ENCODE measurements at places on chromosomes 16 and 17.

GRCh38 chr17:17710728-17711541 lies 29.7 kb downstream of the RAI1 start:
- peak; percentile 69 for DNase-seq

DNA sequence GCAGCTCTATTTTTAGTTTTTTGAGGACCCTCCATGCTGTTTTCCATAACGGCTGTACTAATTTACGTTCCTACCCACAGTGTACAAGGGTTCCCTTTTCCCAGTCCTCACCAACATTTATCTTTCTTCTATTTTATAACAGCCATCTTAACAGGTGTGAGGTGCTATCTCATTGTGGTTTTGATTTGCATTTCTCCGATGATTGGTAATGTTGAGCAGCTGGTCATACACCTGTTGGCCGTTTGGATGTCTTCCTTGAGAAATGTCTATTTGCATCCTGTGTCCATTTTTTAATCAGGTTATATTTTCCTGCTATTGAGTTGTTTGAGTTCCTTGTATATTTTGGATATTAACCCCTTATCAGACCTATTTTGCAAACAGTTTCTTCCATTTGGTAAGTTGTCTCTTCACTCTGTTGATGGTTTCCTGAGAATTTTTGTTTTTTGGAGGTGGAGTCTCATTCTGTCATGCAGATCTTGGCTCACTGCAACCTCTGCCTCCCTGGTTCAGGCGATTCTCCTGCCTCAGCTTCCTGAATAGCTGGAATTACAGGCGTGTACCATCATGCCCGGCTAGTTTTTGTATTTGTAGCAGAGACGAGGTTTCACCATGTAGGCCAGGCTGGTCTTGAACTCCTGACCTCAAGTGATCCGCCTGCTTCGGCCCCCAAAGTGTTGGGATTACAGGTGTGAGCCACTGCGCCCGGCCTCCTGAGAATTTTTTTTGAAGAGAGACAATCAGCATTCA lies 279.6 kb downstream of the SNX29 start:
- DNase-seq, result no peak

GRCh38 chr17:15298176-15298575 lies 33.0 kb upstream of the PMP22 start:
- no peak for DNase-seq

DNA sequence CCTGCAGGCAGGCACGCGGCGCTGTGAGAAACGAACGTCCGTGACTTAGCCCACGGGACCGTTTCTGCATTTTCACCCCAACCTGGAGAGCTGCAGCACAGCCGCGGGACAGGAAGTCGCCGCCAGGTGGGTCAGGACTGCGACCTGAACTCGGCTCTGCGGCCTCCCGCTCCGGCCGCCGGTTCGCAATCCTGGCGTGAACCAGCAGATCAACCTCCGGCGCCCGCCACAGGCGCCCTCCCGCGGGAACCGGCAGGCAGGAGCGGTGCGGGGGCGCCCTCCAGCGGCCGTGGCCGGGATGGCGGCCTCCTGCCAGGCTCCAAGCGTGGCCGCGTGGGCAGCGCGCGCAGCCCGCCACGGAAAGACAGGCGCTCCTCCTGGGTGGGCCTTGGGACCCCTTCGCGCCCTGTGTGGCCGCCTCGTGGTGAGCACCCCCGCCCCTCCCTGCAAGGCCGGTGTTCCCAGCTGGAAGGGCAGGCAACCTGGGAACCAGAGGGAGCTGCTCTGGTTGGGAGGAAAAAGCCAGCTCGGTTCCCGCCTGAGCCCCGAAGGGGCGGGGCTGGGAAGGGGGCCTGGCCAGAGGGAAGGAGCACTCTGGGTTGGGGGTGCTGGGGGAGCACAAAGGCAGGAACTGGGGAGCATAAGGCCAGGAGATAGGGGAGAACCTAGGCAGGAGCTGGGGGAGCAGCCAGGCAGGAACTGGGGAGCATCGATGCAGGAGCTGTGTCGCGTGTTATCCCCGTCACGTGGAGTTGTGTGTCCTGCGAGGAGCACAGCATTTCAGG lies 28.2 kb downstream of the ACTG1 start:
- peak; percentile 90 for DNase-seq

- DNase-seq, result peak; percentile 87
These were observed 2.9 kb downstream of the GNAO1 start for GRCh38 chr16:56193951-56194726.

DNA sequence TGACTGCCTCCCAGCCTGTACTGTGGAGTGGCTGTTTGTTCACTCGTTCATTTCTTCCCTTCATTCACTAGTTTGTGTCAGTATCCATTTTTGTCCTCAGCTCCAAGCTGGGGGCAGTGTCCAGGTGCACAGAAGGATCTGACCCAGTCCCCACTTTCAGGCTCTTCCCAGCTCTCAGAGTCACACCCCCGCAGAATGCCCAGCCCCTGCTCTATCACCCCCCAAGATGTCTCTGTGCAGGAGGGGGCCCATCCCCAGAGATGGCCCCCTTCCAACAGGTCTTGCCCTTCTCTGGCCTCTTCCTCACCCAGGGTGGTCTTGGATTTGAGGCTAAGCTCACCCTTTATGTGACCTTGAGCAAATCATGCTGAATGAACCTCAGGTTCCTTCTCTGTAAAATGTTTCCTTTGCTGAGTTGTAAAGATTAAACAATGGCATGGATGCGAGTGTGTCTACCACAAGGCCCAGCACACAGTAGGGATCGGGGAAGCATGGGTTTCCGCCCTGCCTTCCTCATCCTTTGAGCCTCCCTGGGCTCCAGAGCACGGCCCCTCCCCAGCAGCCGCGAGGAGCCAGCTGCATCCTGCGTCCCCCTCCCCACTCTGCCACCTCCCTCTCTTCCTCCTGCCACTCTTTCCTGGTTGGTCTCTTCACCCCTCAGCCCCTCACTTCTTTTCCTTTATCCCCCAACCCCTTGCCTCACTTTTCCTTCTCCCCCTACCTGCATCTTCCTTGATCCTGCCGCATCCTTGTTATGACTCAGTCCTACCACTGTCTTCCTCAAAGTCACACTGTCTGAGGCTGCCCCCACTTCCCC lies 2.8 kb downstream of the FBXL19 start:
- DNase-seq, result no peak

DNA sequence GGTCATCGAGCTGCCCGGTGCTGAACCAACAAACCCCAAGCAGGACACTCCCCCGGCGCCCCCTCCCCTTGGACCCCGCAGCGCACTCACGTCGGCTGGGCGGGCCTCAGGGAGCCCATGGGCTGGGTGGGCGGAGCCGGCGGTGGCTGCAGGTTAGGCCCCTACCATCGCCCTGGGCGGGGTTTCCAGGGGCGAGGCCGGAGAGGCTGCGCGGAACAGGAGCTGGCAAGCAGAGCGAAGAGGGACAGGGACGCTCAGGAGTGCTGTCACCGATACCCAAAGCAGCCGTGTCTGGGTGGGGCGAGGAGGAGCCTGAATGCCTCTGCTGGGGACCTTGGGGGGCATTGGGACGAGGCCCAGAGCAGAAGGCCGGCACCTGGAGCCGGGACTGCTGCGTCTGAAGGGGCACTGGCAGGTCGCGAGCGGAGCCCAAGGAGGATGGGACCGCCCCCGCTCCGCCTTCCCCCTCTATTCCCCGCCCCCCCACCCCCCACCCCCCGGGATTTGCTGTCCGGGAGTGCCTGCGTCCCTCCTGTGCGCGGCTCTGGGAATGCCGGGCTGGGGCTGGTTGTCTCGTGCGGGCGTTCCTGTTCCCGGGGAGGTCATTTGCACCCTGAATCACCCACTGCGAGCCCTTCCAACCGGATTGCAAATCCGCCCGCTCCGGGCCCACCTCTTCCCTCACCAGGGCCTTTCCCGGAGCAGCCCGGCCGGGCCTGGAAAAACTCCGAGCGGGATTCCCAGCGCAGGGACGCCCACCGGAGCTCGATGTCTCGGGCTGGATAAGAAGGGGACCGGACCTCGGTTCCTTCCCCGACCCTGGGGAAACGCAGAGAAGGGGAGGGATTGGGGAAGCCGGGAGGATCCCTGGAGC lies 902 bp downstream of the ARHGAP27 start:
- no peak for DNase-seq

DNA sequence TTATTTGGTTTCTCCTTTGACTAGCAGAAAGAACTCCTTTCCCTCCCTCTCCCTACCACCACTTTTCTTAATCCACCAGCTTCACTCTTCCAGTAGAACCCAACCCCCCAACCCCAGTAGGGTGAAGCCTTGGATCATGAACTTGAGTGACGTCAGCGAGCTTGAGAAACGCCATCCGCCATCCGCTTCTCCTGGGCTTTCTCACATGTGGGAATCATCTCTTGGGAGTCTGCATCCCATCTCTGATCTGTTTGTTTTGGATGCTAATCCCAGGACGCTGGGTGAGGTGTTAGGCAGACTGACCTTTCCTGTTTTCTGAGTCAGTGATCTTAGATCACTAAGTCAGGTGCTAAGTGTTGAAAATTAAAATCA lies 16.0 kb upstream of the SOX9 start:
- no peak for DNase-seq

- DNase-seq, result no peak
These were observed 8.0 kb downstream of the TLCD3A start for GRCh38 chr17:740240-741017.

DNA sequence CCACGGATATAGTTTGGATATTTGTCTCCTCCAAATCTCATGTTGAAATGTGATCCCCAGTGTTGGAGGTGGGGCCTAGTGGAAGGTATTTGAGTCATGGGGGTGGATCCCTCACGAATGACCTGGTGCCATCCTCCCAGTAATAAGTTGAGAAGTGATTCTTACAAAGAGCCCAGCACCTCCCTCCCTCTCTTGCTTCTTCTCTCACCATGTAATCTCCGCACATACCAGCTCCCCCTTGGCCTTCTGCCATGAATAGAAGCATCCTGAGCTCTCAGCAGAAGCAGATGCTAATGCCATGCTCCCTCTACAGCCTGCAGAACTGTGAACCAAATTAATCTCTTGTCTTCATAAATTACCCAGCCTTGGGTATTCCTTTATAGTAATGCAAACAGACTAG lies 41.9 kb upstream of the RBBP6 start:
- DNase-seq, result peak; percentile 10

- no peak for DNase-seq
These were observed 32.0 kb downstream of the VAT1L start for GRCh38 chr16:77820340-77820739.
